ENCODE measurements at places on chromosomes 5 and 9.

DNA sequence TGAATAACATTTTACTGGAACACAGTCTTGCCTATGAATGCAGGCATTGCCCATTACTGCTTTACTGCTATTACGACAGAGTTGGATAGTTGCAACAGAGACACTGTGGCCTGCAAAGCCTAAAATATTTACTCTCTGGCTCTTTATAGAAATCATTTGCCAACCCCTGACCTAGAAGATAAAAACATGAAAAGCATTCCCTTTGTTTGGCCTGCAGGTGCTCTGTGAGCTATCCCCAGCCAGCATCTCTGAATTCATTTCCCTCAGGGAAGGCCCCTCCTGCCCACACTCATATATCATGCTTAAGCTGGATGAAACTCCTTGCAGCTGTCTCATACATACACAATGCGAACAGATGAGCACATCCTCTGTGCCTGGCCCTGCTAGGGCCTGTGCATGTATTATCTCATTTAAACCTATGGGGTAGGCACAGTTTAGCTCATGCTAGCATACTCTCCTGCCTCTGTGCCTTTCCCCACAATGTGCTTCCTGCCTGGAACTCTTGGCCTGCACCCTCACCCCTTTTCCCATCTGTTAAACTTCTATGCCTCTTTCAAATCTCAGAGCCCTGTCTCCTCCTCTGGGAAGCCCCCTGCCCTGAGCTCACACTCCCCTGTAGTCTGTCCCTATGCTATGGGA lies 193.1 kb downstream of the PAX5 start:
- no peak for DNase-seq

DNA sequence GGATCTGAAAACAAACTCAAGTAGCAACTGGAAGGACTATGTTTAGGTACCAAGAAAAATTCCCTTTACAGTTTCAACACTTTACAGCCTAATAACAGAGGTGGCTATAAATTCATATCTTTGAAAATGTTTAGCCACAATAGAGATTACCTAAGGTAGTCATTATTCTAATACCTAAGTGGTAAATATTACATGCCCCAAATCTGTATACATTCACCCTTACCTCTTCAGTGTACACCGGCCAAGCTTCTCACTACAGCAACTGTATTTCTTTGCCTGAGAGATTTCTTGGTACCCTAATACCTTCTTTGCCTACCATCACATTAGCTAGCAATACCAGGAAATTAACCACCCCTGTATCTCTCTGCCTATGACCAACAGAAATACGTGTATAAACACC lies 154.0 kb downstream of the RFX3 start:
- DNase-seq: no peak

GRCh38 chr5:11719888-11720481 lies 184.3 kb downstream of the CTNND2 start:
- peak; percentile 70 for DNase-seq

GRCh38 chr5:132753135-132753987 lies 6.1 kb downstream of the CCNI2 start:
- DNase-seq: no peak

DNA sequence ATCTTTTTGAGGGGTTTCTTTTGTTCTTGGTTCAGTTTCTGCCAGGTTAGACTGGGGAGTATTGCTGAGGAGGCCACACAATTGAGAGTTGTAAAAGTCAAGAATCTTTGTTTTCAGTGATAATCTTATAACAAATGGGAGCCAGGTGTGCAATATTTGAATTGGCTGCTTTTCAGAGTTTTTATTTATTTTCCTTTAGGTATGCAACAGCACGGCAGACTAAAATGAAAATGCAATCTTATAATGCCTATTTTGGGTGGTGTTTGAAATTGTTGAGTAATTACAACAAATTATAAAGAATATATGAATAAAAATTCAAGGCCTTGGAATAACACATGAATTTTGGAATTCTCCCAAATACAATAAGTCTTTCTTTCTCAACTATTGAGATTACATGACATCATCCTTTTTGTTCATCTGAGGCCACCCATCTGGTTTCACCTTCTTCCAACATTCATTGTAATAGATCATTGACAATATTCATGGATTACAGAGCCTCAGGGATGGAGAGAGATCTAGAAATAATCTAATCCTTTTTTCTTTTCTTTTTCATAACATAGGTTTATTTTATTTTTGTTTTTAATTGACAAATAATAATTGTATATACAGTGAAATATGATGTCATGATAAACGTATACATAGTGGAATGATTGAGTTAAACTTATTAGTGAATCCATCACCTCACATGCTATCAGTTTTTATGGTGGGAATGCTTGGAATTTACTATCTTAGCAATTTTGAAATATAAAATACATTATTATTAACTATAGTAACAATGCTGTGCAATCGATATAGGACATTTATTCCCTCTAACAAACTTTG lies 1061.0 kb downstream of the NR2F1-AS1 start:
- DNase-seq: no peak

GRCh38 chr5:54285686-54286085 lies 24.7 kb downstream of the ARL15 start:
- DNase-seq: no peak

- DNase-seq: no peak
Measured at GRCh38 chr5:40669606-40670390, 9.9 kb upstream of the PTGER4 start.

DNA sequence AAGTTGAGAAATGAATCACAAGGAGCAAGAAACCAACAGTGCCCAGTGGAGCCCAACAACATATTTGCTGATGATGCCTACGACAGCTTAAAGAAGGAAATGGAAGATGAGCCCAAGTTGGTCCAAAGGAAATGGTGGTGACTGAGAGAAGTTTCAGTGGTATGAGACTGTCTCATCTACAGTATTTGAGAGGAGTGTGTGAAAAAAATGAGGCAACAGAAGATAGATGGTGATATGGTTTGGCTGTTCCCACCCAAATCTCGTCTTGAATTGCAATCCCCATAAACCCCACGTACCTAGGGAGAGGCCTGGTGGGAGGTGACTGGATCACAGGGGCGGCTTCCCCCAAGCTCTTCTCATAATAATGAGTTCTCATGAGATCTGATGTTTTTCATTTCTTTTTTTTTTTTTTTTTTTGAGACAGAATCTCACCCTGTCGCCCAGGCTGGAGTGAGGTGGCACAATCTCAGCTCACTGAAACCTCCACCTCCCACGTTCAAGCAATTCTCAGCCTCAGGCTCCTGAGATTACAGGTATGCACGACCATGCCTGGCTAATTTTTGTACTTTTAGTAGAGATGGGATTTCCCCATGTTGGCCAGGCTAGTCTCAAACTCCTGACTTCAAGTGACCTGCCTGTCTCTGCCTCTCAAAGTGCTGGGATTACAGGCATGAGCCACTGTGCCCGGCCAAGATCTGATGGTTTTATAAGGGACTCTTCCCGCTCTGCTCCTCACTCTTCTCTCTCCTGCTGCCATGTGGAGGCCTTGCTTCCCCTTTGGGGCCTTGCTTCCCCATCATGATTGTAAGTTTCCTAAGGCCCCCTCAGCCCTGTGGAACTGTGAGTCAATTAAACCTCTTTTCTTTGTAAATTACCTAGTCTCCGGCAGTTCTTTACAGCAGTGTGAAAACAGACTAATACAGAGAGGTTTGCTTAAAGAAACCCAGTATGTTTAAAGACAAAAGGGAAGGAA lies 30.2 kb downstream of the EFCAB9 start:
- DNase-seq: no peak

DNA sequence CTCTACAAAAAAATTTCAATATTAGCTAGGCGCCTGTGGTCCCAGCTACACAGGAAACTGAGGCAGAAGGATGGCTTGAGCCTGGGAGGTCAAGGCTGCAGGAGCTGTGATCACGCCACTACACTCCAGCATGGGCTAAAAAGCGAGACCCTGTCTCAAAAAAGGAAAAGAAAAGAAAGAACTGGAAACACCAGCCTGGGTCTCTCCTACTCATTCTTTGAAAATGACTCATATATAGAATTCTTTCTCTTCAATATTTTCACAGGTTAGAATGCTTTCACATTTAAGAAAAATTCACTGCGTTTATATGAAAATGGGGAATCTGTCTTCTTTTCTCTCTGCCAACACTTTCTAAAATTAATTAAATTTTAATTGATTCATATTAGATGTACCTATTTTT lies 115.6 kb downstream of the TRPM6 start:
- no peak for DNase-seq

DNA sequence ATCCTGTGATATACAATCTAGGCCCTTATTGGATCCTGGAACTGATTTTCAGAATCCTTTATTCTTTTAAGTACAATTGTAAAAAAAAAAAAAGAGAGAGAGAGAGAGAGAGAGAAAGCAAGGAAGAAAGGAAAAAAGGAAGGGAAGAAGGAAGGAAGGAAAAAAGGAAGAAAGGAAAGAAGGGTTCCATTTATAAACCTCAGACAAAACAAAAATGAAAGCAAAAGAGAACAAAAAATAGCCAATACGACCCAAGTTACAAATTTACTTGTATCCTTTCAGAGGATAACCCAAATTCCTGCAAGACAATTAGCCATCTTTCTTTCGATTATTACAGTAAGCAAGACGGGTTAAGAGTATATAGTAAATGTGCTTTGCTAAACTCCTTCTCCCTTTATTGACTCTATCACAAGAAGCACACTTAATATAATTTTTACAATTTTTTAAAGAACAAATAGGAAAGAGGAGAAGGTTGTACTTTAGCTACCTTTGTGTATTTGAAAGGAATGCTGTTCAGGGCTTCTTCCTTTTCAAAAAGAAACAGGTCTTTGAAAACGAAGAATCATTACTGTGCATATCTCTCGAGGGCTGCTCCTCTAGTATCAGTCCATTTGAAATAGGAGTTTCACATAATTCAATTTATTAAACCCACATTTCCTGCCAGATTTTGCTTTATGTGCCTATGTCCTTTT lies 543.3 kb downstream of the RAB3C start:
- no peak for DNase-seq

GRCh38 chr9:23926368-23926767 lies 100.3 kb upstream of the ELAVL2 start:
- no peak for DNase-seq

GRCh38 chr9:85943757-85944430 lies 2.9 kb downstream of the NAA35 start:
- DNase-seq: no peak

DNA sequence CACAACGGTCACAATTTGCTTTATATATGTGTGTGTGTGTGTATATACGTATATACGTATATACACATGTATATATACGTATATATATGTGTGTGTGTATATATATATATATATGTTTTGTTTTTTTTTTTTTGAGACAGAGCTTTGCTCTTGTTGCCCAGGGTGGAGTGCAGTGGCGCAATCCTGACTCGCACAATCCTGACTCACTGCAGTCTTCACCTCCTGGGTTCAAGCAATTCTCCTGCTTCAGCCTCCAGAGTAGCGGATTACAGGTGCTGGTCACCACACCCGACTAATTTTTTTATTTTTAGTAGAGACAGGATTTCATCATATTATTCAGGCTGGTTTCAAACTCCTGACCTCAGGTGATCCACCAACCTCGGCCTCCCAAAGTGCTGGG lies 3.1 kb downstream of the RNF38 start:
- no peak for DNase-seq

DNA sequence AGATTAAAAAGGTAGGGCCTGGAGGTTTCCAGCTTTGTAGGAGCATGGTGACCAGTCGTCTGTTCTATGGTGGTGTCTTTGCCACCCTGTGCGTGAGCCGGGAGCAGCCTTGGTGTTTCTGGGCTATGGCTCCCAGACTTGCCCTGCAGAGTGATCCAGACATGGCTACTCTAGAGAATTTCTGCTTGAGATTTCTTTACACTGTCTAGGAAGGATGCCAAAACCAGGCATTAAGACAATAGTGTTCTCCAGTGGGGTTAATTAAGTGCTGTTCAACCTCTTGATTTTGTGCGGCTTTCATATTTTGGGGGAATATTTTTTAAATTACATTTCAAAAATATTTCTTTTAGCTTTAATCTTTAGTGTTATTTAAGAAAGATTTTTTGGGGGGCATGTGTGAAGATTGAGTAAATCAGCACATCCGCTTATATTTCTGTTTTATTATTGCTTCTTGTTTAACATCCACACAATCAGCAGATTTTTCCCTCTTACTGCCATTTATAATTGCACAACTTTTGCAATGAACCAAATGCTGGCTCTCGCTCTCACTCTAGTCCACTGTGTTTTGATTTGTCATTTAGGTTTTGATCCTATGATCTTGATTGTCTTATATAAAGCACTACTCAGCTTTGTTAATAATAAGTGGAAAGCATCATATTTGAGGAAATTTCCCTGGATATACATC lies 110.5 kb downstream of the RASGRF2 start:
- DNase-seq: no peak

GRCh38 chr5:106510321-106510720 lies 1160.4 kb downstream of the EFNA5 start:
- no peak for DNase-seq

- DNase-seq: no peak
Measured at GRCh38 chr5:149824120-149824519, 94.0 kb downstream of the PPARGC1B start.

GRCh38 chr5:101393795-101394450 lies 490.8 kb upstream of the ST8SIA4 start:
- DNase-seq: no peak

- DNase-seq: no peak
Measured at GRCh38 chr5:169686137-169686536, 49.1 kb downstream of the DOCK2 start.

- no peak for DNase-seq
Measured at GRCh38 chr9:107504585-107505455, 15.3 kb upstream of the KLF4 start.

- DNase-seq: no peak
Measured at GRCh38 chr5:111480346-111480745, 32.0 kb downstream of the STARD4 start.

DNA sequence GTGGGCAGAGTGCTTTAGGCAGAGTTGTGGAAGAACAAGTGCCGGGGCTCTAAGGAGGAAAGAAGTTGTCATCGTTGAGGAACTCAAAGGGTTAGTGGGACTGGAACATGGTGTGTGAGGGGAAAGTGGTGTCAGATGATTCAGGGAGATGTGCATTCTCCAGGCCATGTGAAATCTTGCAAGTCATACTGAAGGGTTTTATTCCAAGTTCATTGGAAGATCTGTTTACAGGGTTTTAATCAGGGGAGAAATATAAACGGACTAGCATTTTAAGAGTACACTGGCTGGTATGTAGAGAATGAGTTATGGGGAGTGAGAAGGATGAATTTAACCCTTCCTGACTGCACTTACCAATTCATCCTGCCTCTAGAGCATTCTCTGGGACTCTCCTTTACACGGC lies 49.3 kb downstream of the NR2F1 start:
- DNase-seq: no peak

GRCh38 chr9:81855538-81855937 lies 72.7 kb upstream of the SPATA31D4 start:
- no peak for DNase-seq

DNA sequence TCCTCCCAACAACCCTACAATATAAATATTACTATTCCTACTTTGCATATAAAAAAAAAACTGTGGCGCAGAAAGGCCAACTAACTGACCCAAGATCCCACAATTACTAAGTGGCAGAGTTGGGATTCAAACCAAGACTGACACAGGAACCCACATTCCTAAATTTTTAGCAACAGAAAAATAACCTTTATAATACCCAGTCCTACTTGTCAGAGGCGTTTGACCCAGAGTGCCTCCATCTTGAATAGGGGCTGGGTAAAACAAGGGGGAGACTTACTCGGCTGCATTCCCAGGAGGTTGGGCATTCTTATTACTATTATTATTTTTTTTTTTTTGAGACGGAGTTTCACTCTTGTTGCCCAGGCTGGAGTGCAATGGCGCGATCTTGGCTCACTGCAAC lies 2.0 kb upstream of the SLC30A5 start:
- DNase-seq: no peak

GRCh38 chr5:76852772-76853171 lies 3.0 kb downstream of the S100Z start:
- DNase-seq: no peak

All from NT2/D1 (cell line).